ENCODE measurements at places on chromosomes 12 and 14.

- no peak for DNase-seq
Measured at GRCh38 chr12:100545092-100545491, 28.4 kb upstream of the GAS2L3 start.

- no peak for DNase-seq
Measured at GRCh38 chr12:13834241-13834640, 147.2 kb downstream of the GRIN2B start.

DNA sequence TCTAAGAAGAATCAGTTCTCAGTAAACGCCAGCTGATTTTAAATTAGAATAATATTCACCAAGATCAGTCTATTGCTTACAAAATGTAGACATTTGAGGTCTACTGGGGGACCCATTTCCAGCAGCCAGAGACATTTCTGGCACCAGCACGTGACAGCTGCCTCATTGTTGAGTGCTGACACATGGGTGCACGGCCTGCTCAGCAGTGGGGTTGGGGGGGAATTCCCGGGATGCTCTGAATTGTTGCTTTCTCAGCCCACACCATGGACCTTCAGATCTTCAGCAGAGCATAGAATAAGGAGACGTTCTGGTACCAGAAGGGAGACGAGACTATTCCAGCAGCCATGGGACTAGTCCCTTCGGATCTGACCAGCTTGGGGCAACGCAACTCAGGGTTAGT is 18.3 kb downstream of the PLEKHG7 start:
- DNase-seq, result no peak

- DNase-seq, result no peak
Measured at GRCh38 chr14:20333494-20333841, 389 bp upstream of the CCNB1IP1 start.

DNA sequence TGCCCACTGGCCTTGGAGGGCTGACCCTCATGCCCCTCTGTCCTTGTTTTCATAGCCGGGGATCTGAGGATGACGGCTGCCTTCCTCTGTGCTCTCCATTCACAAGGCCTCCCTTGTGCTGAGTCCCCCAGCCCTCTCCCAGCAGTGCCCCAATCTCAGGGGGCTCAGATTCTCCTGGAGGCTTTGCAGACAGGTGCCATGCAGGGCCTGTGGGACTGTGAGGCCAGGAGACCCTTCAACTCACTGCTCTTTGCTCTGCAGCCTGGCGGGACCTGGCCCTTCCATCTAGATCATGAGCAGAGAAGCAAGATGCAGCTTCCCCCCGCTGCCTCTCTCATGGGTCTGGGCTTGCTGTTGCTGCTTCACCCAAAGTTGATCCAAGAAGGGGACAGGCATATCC is 356.0 kb downstream of the BCL11B start:
- DNase-seq, result no peak

- peak; percentile 89 for DNase-seq
Measured at GRCh38 chr12:120292661-120293531, at the start of gene RNU4-1. TSS of gene RNU4-1 (minus strand) at chr12:120293237.

Measured in SW 1271 (cell line).